Lung microvascular endothelial cell (primary cell): ENCODE measurements at places on chromosomes 4 and X. TPM values are rescaled to one million over a fixed set of nuclear protein-coding genes. Genes with fewer than 3 reads are reported as not detected.

GRCh38 chr4:176099314-176099713, 33.7 kb downstream of the WDR17 start:
- no peak for DNase-seq

DNA sequence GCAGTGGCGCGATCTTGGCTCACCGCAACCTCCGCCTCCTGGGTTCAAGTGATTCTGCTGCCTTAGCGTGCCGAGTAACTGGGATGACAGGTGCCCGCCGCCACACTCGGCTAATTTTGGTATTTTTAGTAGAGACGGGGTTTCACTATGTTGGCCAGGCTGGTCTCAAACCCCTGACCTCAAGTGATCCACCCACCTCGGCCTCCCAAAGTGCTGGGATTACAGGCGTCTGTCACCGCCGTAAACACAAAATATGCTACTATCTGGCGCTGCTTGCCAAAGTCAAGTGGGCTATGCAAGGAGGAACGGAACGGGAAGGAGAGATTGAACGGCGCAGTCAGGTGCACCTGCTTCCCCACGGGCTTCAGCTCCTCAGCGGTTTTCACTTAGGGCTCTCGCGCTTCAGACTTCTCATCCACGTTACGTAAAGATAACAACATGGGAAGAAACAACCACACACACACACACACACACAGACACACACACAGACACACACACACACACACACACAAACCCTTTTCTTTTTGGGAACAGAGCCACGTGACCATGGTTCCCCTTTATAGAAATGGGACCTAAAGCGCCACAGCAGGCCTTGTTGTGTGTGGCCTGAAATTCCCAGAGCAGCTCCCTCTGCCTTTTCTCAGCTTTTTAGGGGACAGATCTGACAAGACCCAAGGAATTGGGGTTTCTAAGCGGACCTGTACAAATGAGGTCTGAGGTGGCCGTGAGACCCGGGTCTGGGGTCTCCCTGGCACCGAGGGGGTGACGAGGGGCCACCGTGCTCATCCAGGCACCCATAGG, 1.5 kb downstream of the P2RY8 start:
- no peak for DNase-seq

RIBC1 gene
- total RNA-seq: under 0.01 TPM in 1 of 2 replicates, not detected in the other

GRCh38 chr4:67880866-67881610, 2.8 kb downstream of the TMPRSS11D start:
- no peak for DNase-seq

GRCh38 chrX:155962906-155963305, 34.6 kb upstream of the IL9R start:
- no peak for DNase-seq

DNA sequence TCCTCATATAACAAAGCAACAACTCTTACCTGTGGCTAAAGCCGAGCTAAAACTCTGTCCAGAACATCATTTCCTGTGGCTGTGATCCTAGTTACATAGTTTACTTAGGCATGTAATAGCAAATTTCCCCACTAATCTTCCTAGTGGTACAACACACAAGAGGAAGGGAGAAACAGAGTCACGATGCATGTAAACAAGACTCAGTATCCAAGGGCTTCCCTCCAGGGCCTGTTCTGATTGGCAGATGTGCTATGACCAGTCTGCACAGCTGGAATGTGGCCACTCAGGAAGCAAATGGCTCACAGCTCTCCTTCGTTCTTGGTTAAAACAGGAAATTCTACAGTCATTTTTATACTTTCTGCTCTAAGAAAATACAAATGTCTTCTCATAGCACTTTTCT, 49.2 kb upstream of the PRSS48 start:
- DNase-seq: peak; percentile 98

CA5B gene
- total RNA-seq: 1.5 and 1.8 TPM in 2 replicates

- no peak for DNase-seq
These were observed 120.0 kb upstream of the CHRDL1 start for GRCh38 chrX:110915570-110915969.

SLC38A5 gene
- 4.2 and 12.2 TPM in 2 replicates for total RNA-seq

DNA sequence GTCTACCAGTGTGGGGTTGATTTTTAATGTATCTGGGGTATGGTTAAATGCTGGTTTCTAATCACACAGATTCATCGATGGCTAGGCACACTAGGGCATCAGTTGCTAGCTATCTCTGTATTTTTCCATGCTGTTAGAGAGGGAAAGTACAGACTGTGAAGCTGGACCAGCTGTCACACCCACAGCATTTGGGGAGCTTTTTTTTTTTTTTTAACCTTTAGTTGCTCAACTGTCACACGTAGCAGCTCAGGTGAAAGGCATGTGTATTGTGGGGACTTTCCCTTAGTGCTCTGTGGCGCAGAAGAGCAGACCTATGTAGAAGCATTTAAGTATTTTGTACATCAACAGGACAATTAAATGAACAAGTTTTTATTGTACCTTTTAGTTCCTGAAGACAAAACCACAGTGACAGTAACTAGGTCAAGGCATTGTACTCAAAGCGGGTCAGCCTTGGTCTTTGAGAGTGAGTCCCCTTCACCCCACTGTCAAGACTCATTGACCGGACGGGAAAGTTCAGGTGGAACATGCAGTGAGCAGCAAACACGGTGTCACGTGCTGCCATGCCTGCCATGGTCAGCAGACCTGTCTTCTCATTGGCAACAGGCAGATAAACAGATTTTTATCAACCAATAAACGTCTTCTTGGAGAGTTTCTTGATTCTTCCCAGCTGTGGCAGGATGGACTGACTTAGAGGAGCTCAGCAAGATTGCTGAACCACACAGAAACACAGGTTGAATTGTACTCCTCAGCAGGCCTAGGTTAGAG, 65.3 kb downstream of the CASP3 start:
- no peak for DNase-seq

COX7B2 gene
- not detected in 2 replicates for total RNA-seq

DNA sequence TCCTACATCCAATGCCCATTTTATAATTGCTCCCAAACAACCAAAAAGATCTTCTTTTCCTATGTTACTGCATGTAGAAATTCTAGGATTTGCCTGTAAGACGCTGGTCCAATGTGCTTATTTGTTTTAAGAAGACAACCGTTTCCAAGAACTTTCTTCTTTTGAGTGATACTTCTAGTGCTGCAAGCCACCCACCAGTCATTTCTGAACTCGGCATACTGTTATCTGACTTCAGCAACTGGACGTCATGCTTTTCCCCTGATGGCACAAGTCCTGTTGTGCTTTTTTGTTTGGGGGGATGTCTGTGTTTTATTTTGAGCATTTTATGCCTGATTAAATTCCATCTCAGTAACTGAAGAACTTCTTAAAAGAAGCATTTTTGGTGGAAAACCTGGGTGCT, 16.0 kb upstream of the RAP1GDS1 start:
- DNase-seq: no peak

HTN3 gene
- not detected in 2 replicates for total RNA-seq
